ENCODE measurements at places on chromosomes 16 and 17.

DNA sequence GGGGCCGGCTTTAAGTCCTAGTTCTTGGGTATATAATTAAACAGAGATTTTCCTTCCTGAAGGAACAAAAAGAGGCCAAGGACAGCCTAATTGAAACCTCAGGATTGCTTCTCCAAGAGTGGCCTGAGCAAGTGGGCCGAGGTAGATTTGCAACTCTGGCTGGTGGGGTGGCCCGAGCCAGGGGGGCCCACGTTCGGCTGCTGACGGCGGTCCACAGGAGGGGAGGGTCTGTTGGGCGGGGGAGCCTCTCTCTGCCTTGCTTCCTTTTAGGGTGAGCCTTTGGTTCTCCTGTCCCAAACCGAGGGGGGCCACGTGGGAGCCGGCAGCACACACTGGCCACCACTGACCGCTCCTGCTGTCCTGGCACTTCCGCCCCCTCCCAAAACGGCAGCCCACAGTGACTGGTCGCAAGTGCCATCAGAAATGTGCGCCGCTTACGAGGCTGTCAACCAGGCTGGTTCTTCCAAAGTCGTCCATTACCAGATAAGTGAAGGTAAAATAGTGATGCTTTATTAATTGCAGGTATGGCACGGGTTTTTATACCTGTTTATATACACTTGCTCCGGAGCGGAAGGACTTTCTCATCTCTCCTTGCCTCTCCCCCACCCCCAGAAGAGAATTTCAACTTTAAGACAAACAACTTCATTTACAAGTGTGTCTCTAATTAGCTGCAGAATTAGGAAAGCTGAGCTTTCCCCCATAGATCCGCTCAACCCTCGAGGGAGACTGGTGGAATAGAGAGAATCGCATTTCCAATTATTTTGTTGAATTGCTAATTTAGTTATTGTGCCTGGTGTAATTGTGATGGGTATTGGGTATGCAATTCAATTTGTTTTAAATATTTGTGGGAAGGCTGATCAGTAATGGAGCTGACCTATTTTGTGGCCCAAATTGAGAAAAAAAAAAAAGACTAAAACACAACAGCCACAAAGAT is 117.8 kb downstream of the AATF start:
- DNase-seq: no peak

DNA sequence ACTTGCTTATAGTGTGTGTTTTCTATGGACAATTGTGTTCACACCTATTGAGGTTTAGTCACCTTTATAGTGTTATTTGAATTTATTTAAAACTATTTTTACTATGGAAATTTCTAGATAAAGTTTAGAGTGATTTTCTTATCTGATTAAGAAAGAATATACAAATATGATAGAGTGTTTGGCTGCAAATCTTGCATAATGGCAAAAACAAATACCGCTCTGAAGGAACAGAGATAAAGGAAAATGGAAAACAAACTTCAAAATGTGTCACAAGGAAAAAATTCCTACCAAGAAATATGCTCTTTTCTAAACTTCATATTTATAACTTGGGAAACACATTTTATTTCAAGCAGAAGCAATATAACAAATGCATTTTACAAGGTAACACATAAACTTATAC is 423.1 kb downstream of the TOX3 start:
- no peak for DNase-seq

DNA sequence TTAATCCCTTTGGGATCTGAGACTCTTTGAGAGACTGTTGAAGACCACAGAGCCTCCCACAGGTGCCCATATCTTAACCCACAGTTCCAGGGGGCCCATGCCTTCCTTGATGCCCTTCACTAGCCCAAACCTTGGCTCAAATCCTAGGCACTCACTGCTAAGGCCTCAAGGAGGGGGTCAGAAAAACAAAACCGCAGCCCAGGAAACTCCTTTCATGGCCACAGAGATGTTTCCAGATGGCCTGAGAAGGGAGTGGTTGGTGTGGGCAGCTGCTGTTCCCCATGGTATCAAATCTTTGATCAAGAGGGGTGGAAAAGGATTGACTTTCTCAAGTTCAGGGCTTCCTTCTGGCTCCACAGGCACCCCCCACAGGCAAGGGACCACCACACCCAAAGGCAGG is 44.7 kb downstream of the CDH1 start:
- DNase-seq: no peak

- no peak for DNase-seq
Measured at GRCh38 chr16:48745541-48745940, 135.6 kb upstream of the N4BP1 start.

GRCh38 chr17:71405101-71405500 is 715.7 kb upstream of the SOX9 start:
- DNase-seq: peak; percentile 10

DNA sequence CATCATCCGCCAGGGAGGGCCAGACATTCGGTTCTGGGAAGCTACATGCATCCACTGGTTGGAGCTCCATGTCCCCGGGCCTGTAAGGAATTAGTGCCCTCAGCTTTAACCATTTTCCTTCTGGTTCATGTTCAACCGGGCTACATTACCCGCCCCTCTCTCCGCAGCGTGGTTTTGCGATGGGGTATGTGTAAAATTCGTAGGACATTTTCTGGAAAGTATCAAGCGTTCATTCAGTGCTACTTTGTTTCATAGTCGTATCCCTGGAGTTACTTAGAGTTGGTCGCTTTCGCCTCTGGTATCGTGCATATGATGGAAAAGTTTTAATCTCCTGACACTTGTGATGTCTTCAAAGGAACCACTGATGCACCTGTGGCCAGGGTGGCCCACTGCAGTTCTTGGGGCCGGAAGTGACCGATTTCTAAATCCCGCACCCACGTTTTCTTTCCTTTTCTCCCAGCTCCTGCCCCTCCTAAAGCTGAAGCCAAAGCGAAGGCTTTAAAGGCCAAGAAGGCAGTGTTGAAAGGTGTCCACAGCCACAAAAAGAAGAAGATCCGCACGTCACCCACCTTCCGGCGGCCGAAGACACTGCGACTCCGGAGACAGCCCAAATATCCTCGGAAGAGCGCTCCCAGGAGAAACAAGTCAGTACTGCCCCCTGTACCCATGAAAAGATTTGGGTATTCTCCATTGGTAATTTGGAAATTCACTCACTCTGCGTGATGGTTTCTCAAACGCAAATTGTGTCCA is 637 bp downstream of the RPL23A start:
- no peak for DNase-seq

DNA sequence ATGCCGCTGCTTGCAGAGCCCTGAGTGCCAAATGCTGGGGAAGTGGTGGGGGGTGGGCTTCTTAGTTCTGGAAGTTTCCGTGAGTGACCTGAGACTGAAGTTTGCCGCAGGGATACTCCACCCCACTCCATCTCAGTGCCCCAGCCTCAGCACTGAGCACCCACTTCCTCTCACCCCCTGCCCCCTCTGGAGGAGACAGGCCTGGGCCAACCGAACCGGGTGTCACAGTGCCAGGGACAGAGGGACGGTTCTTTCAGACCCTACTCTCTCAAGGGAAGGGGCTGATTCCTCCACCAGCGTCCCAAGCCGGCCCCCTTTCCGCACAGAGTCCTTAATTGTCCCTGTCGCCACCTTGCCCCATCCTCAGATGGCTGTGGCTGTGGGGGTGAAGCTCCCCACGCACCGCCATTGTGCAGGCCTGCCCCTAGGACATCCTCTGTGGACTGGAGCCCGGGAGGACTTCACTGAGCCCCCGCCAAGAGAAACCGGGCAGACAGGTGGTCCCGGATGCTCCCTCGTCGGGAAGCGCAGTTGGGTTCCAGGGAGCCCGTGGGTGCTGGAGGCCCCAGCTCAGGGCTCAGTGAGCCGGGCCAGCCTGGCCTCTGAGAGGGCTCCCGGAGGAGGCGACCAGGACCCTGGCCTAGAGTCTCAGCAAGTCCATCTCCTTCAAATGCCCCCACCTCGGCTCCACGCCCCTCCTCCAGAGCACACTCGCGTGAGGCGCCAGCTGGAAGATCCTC is 1.6 kb upstream of the KREMEN2 start:
- DNase-seq: no peak

- DNase-seq: no peak
Measured at GRCh38 chr17:2983255-2983654, 80.2 kb downstream of the OR1D5 start.

- DNase-seq: no peak
Measured at GRCh38 chr17:60528828-60529227, 2.8 kb upstream of the APPBP2 start.

DNA sequence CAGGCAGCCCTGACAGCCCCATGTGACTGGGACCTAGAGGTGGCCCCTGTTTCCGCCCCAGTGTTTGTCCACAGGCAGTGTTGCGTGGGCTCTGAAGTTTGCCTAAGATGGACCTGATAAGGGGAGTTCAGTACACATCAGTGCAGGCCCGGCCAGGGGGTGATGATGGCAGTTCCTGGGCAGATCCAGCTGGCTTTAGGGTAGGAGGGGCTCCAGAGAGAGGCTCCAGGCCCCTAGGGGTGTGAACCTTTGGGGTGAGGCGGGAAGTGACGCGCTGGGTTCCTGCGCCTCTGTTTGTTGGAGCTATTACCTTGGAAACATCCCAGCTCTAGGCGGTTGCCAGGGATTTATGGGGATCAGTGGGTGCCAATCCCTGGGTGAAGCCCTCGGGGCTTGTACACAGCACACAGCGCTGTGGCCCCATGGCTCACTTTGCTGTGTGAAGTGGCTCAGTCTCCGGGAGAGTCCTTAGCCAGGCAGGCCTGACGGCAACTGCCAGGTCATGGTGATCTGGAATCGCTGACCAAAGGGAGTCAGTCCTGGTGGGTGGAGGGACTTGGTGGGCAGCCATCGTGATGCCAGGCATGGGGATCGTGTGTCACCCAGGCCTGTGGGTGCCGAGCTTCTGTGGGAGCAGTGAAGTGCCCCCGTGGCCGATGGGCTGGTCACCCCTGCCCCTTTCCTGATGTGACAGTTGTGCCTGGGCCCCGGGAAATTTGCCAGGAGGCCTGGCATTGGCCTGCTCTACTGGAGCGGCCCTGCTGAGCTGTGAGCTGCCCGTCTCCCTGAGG is 146.1 kb downstream of the SEC14L1 start:
- DNase-seq: no peak

GRCh38 chr16:64362193-64362592 is 759.7 kb downstream of the CDH11 start:
- DNase-seq: peak; percentile 67

DNA sequence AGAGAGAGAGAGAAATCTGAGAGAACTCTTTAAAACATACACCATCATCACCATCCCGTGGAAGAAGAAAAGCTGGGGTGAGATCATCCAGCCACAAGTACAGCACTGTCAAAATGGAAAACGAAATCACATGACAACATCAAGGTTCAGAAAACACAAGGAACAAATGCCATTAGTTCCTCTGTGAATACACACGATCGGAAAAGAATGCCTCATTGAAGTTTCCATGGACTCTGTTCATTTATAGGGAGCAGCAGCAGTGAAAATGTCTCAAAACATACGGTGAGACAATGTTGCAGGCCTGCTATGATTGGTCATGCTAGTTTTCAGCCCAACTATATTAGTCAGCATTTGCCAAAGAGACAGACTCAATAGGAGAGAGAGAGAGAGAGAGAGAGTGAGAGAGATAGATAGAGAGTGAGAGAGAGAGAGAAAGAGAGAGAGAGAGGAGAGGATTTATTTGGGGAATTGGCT is 4.4 kb downstream of the CFAP97D1 start:
- DNase-seq: peak; percentile 84

DNA sequence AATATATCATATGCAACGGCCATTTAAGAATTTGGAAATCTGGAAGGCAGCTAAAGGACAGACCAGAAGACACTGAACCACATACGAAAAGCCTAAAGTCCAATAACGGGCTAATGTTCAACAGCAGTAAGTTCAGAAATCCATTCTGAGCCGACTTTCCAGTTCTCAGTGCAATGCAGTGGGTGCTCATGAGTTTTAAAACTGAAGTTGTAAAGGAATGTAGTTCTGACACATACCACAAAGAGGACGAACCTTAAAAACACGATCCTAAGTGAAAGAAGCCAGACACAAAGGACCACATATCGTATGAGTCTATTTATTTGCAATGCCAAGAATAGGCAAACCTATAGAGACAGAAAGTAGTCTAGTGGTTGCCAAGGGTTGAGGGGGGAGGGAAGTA is 278.3 kb upstream of the ZFHX3 start:
- no peak for DNase-seq

- DNase-seq: no peak
Measured at GRCh38 chr16:25959221-25959620, 267.5 kb downstream of the HS3ST4 start.

DNA sequence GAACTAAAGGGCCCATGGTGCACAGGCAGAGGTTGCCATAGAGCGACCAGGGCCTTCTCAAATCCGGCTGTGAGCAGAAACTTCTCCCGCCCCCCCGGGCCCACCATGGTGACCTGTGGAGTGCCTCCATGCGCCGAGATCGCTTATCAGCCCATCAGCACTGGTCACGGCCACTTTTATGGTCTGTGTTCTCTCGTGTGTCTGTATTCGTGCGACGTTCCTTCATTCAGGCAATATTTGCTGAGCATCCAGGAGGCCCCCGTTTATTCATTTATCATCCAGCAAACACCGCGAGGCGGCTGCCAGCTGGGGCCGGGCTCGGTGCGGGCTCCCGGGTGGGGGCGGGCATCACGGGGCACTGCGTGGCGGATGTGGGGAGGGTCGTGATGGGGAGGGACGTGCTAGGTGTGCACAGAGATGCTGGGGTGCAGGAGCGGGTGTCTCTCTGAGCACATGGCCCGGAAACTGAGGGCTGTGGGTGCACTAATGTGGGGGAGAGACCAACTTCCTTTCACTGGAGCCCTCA is 88.0 kb upstream of the CBX4 start:
- no peak for DNase-seq

DNA sequence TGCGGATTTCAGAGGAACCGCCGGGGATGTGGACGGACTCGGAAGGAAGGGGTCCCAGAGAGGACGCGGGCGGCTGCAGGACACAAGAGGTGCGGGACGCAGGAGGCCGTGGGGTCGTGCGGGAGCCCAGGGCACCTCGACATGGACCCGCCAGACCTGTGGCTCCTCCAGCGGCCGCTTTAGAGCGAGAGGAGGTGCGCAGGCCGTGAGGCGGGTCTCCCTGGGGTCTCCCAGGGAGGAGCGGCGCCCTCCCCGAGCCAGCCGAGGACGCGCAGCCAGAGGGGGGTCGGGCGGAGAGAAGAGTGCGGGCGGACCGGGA is 6.8 kb upstream of the FLYWCH1 start:
- no peak for DNase-seq

DNA sequence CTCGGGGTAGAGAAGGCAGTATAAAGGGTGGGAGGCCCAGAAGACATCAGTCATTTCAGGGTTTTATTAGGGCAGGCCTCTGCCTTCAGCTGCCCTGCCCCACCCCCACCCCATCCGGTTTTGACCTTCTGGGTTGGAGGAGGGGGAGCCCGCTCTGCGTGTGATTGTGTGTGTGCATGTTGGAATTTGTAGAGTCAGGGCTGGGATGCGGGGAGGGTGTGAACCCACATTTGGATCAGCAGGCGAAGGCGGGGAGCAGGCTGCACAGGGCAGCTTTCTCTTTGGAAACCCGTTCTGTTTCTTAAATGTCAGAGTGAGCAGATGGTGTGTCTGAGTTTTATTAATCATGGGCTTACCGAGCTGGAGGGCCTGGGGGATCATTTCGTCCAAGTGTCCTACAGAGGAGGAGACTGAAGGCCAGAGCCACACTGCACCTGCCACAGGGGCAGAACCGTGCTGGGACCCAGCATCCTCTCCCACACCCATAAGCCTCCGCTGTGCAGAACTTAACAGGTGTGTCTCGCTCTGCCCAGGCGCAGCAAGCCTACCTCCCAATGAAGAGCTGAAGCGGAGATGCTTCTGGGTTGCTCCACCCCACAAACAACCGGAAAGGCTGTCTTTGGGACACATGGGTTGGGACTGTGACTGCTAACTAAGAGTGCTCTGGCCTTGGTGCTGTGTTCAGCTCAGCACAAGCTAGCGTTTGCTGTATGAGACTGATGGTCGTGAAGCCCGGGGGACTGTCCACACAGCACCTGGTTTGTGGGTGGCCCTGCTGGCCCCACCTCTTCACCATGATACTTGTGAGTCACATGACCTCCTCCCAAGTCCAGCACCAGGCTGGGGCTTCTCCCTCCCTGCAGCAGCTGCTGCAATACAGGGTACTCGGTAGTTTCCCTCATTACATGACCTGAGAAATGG is 70.9 kb upstream of the GSE1 start:
- no peak for DNase-seq
